Lower leg skin (tissue), 4 donors: ENCODE measurements at places on chromosomes 6 and 20. TPM values are rescaled to one million over a fixed set of nuclear protein-coding genes. Genes with fewer than 3 reads are reported as not detected.
A peak's percentile ranks its signal among the peaks of the same experiment; 100 is the strongest.

DNA sequence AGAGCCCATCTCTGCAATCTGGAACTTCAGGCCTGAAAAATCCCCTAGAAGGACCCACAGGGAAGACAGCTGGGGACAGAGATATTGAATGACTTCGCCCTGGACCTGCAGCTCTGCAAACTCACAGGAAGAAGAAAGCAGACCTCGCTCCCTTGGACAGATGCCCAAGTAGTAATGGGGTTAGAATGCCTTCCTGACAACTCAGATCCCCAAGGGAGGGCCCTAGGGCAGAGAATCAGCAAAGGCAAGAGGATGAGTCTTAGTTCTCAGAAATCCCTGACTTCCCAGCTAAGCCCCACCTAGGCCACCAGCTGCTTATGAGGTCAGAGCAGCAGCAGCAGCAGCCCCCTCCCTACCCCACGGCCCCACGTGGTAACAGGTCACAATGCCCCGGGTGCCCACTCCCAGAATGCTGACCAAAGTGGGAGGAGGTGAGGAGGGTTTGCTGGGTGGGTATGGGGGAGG is at the start of gene C20orf141:
Gene C20orf141, plus strand, starts transcription at position 401 of the 465 bp plus-strand sequence. CDS start 198 bp downstream, outside the sequence.
- DNase-seq: no peak

Gene REM1
- 4.4 TPM for total RNA-seq

DNA sequence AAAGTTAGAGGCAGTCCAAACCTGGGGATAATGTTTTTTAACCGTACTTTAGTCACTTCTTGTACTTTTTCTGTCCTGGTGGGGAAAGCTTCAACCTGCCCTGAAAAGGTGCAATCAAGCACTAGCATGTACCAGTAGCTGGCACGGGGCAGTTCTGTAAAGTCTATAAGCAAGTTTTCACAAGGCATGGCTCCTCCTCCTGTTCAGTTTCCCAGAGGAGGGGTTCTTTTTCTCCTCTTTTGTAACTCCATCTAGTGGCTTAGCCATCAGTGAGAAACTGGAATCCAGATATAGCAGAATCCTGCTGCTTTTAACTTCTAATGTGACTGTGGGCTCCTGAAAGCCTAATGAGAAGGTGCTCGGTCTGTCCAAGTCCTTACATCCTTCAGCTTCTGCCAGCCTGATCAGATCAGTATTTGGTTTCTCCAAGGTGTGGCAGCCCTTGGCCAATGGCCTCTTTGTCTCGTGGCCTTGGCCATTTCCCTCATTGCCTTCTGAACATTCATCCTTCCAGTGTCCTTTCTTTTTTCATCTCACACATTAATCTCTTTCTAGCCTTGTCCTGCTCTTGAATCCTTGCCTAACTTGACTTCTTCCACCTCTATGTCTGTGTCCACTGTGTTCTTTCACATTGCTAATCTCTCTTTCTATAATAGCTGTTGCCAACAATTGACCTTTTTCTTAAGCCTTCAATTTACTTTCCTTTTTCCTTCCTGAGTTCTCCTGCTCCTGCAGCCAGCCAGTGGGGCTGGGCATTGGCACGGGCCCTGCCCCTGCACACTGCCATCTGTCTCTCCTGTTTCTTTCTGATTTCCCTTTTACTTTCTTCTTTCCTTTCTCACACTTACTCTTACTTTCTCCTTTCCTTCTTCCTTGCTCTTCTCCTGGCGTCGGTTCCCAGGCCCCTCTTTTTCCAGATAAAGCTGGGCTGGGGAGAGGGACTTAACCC is 222.0 kb upstream of the SYNCRIP start:
- no peak for DNase-seq

DNA sequence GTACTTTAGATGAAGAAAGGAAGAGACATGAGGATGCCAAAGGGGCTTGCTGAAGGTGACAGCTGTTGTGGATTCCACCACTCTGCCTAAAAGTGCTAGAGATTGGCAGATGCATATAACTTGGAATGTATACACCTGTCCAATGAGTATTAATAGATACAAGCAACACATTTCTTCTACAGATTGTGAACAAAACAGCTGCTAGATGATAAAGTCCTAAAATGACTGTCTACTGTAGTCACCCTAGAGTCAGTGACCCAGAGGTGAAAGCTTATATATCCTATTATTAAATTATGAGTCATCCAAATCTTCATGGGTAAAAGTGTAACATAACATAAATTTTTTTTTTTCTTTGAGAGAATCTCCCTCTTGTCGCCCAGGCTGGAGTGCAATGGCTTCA is 5.2 kb downstream of the RNF217 start:
- DNase-seq: no peak

Gene SGK1
- 323 TPM for total RNA-seq

DNA sequence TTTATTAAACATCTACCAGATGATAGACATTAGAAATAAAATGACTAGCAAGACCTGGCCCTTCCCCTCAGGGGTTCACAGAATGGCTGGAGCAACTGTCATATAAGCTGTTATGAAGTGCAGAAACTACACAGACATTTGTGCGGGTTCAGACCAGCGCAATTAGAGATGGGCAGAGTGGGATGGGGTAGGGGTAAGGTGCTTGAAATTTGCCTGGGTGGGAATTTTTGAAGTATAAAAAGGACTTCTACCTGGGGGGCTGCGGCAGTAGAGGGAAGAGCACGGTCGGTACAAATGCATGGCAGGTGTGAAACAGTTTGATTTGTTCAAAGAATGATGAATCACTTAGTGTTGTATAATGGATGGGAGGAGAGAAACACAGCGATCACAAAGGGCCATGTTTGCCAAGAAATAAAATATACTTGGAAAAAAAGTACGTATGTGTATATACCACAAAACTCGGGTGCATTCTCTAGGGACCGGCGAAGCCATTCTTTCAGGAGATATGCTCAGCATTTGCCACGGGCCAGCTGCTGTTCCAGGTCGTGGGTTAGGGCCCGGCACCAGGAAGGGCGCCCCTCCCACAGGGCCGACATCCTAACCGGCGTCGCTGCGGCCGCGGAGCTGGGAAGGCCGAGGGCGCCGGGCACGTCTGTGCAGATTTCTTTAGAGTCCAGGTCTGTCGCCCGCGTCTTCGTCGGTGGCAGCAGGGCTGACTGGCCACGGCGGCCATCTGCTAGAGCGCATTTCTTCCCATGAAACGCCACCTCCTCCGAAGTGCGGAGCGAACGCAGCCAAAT is 809 bp upstream of the NOL7 start:
- DNase-seq: peak; percentile 22

Gene SCGN
- not detected for total RNA-seq
